ENCODE measurements at places on chromosomes 12 and 14. TPM values are rescaled to one million over a fixed set of nuclear protein-coding genes. Genes with fewer than 3 reads are reported as not detected.

IFNG-AS1 gene
- 4.9 TPM for total RNA-seq

TCL1A gene
- total RNA-seq: not detected

MUCL1 gene
- not detected for total RNA-seq

IFT81 gene
- total RNA-seq: 54.5 TPM

KRT2 gene
- not detected for total RNA-seq
